ENCODE measurements at places on chromosomes 12 and 14. TPM values are rescaled to one million over a fixed set of nuclear protein-coding genes. Genes with fewer than 3 reads are reported as not detected.

GRCh38 chr14:22599349-22599748 lies 1.2 kb downstream of the ABHD4 start:
- DNase-seq: no peak

- DNase-seq: no peak
Measured at GRCh38 chr14:104576970-104577332, 2.6 kb upstream of the C14orf180 start.

GRCh38 chr12:94731733-94732360 lies 81.5 kb upstream of the TMCC3 start:
- peak; percentile 15 for DNase-seq

DNA sequence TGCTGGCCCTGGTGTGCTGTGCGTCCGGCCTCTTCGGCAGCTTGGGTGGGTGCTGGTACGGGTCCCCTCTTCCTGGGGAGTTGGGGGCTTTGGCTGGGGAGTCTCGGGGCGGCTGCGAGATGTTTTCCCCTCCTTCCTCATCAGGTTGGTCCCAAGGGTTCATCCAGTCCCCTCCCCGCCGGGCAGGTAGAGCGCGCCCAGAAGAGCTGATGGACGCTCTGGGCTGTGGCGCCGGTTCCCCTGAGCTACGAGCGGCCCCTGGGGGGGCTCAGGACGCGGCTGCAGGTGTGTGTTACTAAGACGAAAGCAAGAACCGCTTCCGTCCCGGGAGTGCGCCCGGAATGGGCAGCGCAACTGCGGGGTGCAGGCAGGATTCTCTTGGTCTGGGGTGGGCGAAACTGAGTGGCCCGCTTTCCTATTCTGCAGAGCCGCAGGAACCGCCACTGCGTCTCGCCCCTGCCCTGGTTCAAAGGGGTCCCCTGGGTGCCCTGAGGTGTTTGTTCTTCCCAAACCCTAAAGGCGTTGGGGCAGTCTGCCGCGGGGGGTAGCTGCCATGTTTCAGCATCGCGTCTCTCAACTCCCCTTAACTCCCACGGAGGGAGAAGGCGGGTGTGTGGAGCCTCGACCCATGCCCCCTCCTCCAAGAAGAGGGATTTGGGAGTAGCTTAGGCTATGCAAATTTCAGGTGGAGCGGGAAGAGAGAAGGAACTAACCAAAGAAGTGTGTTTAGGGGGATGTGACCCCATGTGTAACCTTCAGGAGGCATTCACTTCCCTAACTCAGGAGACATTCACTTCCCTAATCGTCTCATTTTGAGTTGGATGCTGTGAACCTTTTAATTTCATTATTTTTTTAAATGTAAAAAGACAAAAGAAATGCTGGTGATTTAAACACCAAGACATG lies 1.2 kb downstream of the SLC24A4 start:
- no peak for DNase-seq

- no peak for DNase-seq
Measured at GRCh38 chr14:99057576-99058083, 214.4 kb downstream of the BCL11B start.

GRCh38 chr12:47835006-47835830 lies 15.5 kb upstream of the HDAC7 start:
- no peak for DNase-seq

DNA sequence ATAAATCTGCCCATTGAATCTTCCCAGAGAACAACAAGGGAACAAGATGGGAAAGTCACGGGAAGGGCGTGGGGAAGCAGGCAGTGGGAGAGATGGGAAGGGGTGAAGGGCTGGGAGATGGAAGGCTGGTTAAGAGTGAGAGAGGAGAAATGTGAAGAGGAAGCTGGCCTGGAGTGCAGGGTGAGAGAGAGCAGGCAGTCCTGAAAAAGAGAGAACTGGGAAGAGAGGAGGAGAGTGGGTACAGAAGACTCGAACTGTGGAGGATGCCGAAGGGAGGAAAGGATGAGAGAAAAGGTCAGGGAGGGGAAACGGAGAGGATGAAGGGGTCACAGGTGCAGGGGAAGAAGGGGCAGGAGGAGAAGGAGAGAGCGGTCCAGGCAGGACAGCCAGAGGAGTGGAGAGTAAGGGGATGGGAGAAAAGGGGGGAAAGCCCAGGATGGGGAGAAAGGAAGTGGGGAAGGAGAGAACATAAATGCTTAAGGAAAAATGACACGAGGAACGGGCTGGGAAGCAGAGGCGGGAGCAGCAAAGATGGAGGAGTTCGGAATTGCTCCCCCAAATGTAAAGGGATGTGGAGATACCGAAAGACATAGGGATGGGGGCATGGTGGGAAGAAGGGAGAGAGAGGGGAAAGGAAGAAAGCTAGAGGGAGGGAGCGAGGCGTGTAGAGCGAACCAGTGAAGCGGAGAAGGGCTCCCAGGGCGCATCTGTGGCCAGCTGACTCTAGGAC lies 1.2 kb downstream of the PIANP start:
- DNase-seq: no peak

- no peak for DNase-seq
Measured at GRCh38 chr12:130354407-130354806, 16.7 kb downstream of the PIWIL1 start.

GRCh38 chr12:121581686-121582429 lies 1.0 kb upstream of the KDM2B start:
- peak; percentile 21 for DNase-seq

- DNase-seq: peak; percentile 75
Measured at GRCh38 chr14:90677484-90678050, 138.7 kb downstream of the TTC7B start.

DNA sequence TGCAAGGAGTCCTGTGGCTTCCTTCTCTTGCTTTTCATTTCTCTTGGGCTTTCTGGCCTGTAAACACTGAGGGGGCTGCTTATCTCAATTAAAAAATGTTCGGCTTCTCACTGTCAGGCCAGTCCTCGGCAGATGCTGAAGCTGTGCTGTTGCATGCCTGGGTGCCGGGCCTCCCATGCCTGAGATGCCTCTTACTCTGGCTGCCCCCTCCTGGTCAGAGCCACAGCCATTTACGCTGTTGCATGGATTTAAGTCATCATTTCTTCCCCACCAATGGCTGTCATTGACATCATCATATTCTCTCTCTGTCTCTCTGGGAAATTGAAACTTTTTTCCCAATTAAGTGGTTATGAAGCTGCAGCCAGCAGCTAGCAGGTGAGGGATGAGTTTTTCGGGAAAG lies 53.7 kb downstream of the FOXN4 start:
- no peak for DNase-seq

- no peak for DNase-seq
Measured at GRCh38 chr14:76924371-76925096, 98.3 kb downstream of the LRRC74A start.

RTN1 gene
- 0.29 TPM for total RNA-seq

SLC25A47 gene
- not detected for total RNA-seq

ARL6IP4 gene
- 226 TPM for total RNA-seq

C12orf56 gene
- not detected for total RNA-seq

KRT80 gene
- 23.7 TPM for total RNA-seq

RASSF9 gene
- total RNA-seq: 2.3 TPM

SERPINA3 gene
- total RNA-seq: not detected

LLPH gene
- 35.6 TPM for total RNA-seq

OASL gene
- not detected for total RNA-seq

PPP1R1A gene
- not detected for total RNA-seq

WNT5B gene
- total RNA-seq: not detected

Measured in endothelial cell of umbilical vein (primary cell).